IPS DF 19.7 (cell line): ENCODE measurements at places on chromosomes 2 and 18.
A peak's percentile ranks its signal among the peaks of the same experiment; 100 is the strongest.

GRCh38 chr2:201152517-201152916 is 30.4 kb upstream of the CASP10 start:
- no peak for DNase-seq

DNA sequence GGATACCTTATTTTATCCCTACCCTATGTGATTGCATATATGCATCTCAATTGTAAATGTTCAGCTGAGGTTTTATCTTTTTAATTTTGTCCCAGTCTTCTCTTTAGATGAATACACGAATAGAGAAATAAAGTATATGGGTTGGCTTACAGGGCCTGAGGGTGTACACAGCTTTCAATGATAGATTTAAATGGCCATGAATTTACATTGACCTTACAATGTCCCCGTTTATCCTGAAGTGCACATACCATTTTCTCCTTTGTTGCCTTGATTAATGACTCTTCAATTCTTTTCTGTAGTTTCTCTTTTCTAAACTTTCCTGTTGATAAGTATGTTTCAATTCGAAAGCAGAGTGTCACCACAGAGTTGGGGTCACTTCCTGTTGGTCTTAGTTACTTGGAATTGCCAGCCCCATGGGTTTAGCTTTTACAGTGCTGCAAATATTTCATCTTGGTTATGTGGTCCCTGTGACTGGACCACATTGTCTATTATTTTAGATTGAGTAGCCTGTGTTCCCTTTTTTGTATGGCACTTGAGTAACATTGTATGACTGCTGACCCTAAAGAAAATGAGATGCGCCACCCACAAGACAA is 1616.3 kb upstream of the ACVR2A start:
- no peak for DNase-seq

DNA sequence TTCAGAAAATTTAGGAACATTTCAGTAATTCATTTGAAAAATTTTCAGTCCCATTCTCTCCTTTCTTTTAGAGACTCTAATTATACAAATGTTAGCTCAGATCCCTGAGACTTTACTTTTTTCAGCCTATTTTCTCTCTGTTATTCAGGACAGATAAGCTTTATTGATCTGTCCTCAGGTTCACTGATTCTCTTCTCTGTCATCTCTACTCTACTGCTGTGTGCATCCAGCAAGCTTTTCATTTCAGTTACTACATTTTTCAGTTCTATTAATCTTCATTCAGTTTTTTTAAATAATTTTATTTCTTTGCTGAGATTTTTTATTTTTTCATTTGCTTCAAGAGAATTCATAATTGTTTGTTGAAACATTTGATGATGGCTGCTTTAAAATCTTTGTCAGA is 22.1 kb upstream of the PIK3C3 start:
- no peak for DNase-seq

DNA sequence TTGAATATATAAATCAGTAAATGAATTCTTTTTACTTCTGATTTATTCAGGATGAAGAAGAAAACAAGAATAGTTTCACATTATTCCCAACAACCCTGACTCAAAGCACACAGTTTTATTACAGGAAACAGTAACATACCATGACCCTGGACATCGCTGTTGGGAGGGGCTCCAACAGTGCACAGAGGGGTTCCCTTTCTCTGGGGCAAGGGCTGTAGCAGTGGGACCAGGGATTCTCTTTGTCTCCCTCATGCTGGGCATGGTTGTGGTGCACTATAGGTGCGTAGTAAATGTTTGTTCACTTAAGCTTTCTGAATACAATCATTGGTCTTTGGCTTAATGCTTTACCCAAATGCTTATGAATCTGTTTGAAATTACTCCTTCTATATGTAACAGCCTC is 189.4 kb downstream of the BCL2 start:
- no peak for DNase-seq

DNA sequence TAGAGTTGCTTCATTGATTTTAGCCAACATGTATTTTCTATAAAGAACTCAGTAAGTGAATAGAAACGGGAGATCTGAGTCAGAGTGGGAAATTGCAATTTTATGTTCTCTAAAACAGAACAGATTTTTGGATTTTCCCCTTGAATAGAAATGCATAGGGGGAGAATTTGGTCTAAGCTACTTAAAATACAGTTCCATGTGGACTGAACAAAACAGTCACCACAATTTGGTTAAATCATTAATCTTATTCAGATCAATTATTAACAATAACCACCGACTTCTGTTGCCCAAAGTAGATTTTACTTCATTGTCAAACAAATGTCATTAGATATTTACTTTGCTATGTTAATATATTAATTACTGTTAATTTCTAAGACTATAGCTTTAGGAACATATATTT is 107.7 kb downstream of the SCG2 start:
- DNase-seq, result no peak

GRCh38 chr2:102387763-102388546 is 32.4 kb downstream of the IL18R1 start:
- no peak for DNase-seq

GRCh38 chr18:5853253-5853652 is 42.1 kb downstream of the TMEM200C start:
- no peak for DNase-seq

DNA sequence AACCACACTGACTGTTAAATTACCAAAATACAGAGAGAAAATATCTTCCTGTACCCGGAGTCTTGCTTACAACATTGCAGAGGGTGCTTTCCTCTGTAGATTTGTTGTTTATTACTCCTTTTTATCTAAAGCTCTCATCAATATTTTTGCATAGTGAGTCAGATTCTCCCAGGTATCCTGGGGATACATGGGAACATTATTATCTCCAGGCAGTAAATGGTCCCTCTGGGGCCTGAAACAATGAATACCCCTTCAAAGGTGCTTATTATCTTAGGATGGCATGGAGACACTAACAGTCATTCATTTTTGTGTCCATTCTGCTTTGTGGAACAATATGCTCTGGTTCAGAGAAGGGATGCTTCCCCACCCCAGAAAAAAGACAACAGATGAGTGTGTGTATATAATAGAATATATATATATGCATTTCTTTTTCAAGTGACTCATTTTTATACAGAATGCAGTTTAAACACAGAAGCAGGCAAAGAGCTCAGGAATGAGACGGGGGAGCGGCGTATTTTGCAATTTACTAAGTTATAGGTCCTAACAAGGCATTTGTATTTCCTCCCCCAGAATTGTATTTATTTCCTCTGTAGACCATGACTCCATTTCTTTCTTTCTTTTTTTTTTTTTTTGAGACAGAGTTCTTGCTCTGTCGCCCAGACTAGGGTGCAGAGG is 424.8 kb upstream of the ZEB2 start:
- DNase-seq, result no peak

DNA sequence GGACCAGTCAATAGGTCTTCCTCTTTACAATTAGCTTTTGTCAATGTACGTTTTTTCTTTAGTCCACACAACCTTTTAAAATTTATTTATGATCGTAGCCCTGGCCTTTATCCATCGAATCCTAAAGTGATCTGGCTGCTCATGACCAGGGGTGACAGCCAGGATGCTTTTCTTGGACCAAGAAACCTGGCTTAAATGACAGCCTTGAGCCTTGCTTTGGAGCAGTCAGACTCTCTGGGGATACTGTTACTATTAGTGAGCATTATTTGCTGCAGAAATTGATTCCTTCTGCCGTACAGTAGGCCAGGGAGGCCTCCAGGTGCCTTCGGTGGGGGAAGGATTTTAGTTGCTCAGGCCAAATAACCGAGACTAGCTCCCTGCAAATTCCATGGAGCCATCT is 70.2 kb downstream of the AGAP1 start:
- DNase-seq, result no peak

DNA sequence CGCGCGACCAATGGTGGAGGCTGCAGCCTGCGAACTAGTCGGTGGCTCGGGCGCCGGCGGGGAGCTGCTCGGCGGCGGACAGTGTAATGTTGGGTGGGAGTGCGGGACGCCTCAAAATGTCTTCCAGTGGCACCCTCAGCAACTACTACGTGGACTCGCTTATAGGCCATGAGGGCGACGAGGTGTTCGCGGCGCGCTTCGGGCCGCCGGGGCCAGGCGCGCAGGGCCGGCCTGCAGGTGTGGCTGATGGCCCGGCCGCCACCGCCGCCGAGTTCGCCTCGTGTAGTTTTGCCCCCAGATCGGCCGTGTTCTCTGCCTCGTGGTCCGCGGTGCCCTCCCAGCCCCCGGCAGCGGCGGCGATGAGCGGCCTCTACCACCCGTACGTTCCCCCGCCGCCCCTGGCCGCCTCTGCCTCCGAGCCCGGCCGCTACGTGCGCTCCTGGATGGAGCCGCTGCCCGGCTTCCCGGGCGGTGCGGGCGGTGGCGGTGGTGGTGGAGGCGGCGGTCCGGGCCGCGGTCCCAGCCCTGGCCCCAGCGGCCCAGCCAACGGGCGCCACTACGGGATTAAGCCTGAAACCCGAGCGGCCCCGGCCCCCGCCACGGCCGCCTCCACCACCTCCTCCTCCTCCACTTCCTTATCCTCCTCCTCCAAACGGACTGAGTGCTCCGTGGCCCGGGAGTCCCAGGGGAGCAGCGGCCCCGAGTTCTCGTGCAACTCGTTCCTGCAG is at the start of gene HOXD9:
TSS of gene HOXD9 (plus strand) at position 37 of the 728 bp plus-strand sequence. CDS start at position 87, 50 bp downstream.
- no peak for DNase-seq

GRCh38 chr18:11149441-11150270 is at the start of gene PIEZO2:
Gene PIEZO2 (minus strand): TSS chr18:11149569. CDS start chr18:11148588, 981 bp downstream.
- no peak for DNase-seq

- DNase-seq, result peak; percentile 45
These were observed 283.9 kb downstream of the ALPK2 start for GRCh38 chr18:58344861-58345463.

GRCh38 chr18:67359873-67360838 is 156.4 kb downstream of the DSEL start:
- no peak for DNase-seq

GRCh38 chr18:31931886-31932240 is 11.1 kb downstream of the TRAPPC8 start:
- no peak for DNase-seq

DNA sequence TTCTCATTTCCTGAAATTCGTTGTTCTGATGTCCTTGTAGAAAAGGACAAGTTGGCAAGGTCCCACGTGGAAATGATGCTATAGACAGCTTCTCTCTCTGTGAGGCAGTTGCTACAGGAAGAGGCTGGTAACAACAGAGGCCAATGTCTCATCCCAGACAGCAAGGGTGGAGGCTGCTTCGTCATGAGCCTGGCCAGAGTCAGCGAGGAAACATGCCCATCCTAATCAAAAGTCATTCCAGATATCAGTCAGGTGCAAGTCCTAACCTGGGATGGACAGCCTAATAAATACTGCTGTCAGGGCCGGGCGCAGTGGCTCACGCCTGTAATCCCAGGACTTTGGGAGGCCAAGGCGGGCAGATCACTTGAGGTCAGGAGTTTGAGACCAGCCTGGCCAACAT is 6.4 kb upstream of the SMAD7 start:
- no peak for DNase-seq

GRCh38 chr18:8952769-8953760 is 149.4 kb upstream of the NDUFV2 start:
- DNase-seq, result no peak

GRCh38 chr2:45869165-45869501 is 217.7 kb downstream of the PRKCE start:
- DNase-seq, result no peak

GRCh38 chr18:53457068-53457467 is 767.4 kb downstream of the MBD2 start:
- no peak for DNase-seq

GRCh38 chr2:25829828-25830227 is 48.5 kb downstream of the ASXL2 start:
- no peak for DNase-seq

GRCh38 chr2:98489486-98489885 is 44.8 kb downstream of the INPP4A start:
- no peak for DNase-seq

GRCh38 chr2:131058920-131059319 is 34.3 kb downstream of the FAM168B start:
- no peak for DNase-seq

DNA sequence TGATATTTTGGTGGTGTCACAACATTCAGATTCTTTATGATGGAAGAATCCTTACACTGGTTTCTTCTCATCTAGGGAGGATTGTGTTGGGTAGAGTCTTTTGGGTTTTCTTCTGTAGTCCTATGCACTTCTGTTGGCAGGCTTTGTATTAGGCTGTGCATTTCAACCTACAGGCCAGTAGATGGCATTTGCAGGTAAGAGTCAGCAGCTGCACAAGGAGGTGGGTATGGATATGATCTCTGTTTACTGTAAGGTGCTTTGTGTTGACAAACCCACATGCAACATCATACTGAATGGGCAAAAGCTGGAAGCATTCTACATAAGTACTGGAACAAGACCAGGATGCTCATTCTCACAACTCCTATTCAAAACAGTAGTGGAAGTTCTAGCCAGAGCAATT is 656.8 kb downstream of the METTL4 start:
- DNase-seq, result peak; percentile 28

DNA sequence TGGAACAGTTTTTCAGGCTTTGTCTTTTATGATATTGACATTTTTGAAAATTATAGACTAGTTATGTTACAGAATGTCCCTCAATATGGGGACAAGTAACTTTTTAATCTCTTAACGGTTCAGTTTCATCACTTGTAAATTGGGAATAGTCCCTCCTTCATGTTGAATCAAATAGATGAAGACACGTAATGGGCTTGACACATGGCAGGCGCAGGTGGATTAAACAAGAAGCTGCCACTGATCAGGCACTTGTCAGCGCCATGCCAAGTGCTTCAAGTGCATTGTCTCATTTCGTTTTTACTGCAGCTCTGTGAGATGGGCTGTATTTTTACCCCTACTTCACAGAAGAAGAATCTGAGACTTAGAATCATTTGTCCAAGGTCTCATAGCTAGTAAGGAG is 9.5 kb upstream of the SMAD4 start:
- no peak for DNase-seq

GRCh38 chr2:181857483-181857882 is 34.0 kb upstream of the ITPRID2 start:
- DNase-seq, result no peak

- DNase-seq, result no peak
These were observed 21.3 kb upstream of the BOD1L2 start for GRCh38 chr18:57125627-57126026.

DNA sequence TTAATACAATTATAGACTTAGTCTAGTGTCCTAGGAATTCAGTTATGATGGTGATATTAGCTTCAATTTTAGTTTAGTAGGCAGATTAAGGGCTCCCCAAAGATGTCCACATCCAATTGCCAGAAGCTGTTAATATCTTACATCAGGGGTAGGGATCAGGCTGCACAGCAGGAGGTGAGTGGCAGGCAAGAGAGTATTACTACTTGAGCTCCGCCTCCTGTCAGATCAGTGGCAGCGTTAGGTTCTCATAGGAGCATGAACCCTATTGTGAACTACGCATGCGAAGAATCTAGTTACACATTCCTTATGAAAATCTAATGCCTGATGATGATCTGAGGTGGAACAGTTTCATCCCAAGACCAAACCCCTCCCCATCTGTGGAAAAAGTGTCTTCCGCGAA is 54.9 kb downstream of the NYAP2 start:
- no peak for DNase-seq

DNA sequence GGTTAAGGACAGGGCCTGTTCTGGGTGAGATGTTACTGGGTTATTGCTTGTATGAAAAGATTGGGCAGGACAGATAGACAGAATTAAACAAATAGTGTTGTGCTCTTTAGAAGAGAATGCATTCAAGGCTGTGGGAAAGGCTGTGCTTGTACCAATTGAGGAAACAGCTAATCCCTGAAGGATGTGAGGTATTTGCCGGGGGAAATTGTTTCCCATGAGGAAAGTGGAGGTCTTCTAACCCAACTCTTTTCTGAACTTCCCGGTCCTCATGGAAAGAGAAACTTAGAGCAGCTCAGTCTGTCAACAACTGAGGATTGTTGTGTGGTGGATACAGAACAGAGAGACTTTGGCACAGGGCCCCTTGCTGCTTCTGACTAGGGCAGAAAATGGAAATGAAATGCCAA is 9.5 kb downstream of the SLC1A4 start:
- DNase-seq, result no peak
